ENCODE measurements at places on chromosomes 6 and 20.

- DNase-seq, result no peak
Measured at GRCh38 chr6:45301348-45302142, 26.6 kb upstream of the RUNX2 start.

DNA sequence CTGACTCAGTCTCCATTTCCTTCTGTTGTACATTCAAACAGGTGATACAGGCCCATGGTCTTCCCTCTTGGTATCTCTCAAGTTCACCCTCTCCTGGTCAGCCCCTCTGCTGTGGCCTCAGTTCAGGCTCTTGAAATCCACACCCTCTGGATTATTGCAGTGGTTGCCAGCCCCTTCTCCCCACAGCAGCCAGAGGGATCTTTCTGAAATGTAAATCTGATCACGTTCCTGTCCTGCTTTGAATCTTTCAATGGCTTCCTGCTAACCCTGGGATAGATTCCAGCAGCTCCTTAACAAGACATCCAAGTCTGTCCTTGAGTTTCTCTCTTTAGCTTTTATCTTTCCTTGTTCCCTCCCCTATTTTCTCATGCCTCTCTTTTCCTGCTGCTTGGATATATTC is 22.2 kb downstream of the CHMP4B start:
- no peak for DNase-seq

- DNase-seq, result peak; percentile 13
Measured at GRCh38 chr6:132817554-132818403, 3.4 kb downstream of the RPS12 start.

DNA sequence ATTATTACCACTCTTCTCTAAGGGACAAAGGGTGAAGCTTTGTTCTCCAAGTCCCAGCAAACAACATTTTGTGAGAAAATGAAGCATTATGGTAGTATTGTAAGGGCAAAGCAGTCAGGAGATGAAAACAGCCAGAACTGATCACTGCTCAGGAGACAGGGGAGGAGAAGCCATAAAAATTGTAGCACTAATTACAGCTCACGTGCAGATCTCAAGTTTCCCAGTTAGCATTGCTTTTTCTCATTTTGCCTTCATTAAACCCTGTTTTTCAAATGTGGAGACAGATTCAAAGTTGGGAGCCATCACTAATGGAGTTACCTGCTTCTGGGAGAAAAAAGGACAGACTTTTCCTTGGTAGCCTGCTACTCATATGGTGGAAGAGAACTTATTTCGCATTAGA is 210.9 kb upstream of the PDE10A start:
- DNase-seq, result no peak

- DNase-seq, result no peak
Measured at GRCh38 chr6:126174697-126175096, 165.2 kb upstream of the CENPW start.

- DNase-seq, result no peak
Measured at GRCh38 chr6:139080255-139080920, 51.8 kb downstream of the ABRACL start.

DNA sequence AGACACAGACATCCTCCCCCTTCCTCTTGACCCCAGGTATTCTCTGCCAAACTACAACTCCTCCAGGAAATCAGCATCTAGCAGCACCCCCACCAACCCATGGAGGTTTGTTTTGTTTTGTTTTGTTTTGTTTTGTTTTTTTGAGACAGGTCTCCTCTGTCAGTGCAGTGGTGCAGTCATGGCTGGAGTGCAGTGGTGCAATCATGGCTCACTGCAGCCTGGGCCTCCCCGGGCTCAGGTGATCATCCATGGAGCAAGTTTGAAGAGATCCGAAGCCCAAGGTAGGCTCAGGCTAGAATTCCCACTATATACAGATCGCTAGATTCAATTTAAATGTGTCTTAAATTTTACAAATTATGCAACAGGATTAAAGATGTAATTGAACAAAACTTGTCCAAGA is 518.2 kb upstream of the ARID1B start:
- no peak for DNase-seq

DNA sequence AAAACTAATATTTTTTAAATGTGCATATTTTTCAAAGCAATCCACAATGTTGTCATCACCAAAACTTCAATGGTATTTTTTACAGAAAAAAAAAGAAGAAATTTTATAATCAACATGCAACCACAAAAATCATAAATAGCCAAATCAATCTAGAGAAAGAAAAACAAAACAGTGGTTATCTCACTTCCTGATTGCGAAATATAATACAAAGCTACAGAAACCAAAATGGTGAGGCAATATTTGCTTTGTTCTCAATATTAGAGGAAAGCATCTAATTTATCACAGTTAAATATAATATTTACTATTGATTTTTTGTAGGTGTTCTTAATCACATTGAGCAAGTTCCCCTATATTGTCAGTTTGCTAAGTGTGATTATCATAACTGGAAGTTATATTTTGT is 720.7 kb upstream of the ADGRB3 start:
- no peak for DNase-seq

DNA sequence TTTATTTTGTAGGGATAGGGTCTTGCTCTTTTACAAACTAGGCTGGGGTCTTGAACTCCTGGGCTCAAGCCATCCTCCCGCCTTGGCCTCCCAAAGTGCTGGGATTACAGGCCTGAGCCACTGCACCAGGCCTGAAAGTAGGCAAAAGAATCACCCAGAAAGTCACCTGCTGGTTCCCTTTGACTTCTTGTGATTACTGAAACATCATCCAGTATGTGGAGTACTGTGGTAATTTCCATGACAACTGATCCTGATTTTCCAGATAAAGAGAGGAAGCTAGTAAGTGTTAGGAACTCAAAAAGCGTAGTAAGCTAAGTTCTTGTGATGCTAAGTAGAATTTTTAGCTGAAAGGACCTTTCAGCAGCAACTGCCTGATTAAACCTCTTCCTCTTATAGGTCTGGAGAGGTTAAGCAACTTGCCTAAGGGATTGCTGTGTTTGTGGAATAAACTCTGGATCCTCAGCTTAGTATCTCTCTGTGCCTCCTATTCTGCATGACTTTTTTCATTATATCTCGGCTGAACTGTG is 16.8 kb downstream of the RALY start:
- DNase-seq, result no peak

DNA sequence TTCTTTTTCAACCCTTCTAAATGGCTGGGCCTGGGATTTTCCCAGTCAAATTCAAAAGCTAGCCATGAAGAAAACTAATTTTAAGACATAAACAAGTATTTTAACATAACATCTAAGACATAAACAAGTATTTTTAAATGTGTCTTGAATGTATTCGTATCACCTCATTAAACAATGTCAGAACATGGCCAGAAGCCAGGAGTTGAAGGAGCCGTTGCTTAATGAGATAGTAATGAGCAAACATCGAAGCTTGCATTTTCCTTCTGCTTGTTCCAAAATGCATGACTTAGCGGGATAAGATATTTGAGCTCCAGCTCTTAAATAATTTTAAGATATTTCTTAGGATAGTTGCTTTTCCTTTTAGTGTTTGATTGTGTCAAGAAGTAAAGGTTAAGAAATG is 4.2 kb upstream of the RNF182 start:
- DNase-seq, result no peak

- no peak for DNase-seq
Measured at GRCh38 chr6:7135755-7136154, 28.0 kb downstream of the RREB1 start.

DNA sequence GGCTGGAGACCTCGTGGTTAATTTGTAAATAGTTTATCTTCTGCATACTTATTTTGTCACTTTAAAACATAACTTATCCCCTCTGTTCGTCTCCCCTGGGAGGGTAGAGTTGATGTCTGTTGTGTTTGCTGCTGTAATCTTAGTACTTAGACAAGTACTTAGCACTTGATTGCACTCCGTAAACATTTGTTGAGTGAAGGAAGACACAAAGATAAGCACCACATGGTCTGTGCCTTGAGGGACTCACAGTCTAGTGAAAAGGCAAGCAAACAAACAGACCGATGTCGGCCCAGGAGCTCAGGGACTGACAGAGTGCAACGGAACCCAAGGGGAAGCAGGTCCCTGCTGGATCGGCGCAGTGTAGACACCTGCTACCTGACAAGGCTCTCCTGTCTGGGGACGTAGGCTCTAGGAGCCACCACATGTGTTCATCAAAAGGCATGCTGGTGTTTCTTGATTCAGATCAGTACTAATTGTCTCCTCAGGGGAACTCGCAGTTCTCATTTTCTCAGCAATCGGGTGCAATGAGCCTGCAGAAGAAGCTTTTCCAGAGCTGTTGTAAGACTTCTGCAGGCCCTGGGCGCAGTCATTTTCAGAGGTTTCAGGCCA is 31.4 kb downstream of the EDN3 start:
- no peak for DNase-seq

DNA sequence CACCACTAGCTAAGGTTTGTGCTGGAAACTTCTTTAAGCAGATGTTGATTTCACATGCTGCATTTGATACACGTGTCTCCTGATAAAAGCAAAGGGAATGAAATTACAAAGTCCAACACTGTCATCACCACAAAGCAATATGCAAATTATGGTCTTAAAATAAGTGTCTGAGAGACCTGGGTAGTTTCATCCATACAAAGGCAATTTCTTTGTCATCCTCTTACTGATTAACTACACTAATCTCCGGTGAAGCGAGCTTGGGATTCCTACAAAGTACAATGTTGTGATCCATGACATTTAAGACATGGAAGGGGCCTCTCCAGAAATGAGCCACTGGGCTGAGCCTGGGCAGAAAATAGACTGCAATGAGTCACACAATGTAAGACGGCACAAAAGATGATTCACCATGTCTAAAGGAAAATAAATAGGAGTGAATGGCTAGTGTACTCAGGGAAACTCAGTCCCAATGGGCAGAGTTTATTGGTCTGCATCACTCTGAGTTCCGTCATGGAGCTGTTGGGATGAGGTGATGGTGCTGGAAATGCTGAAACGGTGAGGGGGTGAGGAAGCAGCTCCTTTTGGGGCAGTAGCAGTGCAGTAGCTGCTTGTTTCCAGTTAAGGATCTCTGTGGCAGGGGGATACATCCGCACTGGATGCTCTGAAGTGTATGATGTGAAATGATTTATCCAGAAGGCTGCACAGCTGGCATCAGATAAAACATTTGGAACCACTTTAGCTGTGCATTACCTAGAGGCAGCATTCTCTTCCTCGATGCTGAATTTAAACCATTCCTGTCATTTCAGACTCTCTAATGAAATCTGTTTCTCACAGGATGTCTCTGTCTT is 103.3 kb downstream of the IBTK start:
- no peak for DNase-seq

DNA sequence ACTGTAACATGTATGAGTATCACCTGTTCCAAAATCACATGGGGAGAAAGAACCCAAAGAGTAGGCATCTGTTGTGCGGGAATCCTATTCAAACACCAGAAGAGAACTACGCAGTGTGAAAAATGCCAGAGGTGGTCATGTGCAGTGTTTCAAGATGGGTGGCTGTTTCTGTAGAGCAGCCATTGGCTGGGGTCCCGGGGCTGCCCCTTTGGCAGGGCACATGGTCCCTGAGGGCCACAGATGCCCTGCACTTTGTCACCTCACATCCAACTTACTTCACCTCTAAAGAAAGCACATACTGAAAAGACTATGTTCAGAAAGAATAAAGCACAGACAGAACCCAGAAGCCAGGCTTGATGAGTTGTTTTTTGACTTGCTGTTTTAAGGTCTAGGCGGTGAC is 12.3 kb downstream of the MTCH1 start:
- no peak for DNase-seq

DNA sequence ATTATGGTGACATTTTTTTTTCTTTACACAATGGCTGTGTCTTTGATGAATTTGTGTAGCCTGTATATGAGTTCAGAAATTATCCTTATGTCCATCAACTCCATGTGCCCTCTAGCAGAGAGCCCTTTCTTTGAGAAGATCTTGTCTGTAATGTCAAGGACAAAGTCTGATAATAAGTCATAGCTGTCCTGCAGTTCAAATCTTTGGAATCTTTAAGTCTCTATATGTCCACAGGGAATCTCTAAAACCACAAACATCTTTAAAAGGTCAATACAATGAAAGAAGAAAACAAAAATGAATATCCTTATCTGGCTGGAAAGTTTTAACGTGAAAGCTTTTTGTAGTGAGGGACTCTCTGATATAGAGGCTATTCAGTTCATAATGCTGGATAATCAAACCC is 16.9 kb upstream of the TMEM14A start:
- no peak for DNase-seq

- no peak for DNase-seq
Measured at GRCh38 chr6:160192840-160193239, 65.8 kb downstream of the SLC22A2 start.

GRCh38 chr20:51190783-51191180 is 167.9 kb upstream of the KCNG1 start:
- no peak for DNase-seq

GRCh38 chr6:122472022-122472340 is 374 bp upstream of the SERINC1 start:
- no peak for DNase-seq

- no peak for DNase-seq
Measured at GRCh38 chr6:21273451-21273850, 320.1 kb upstream of the SOX4 start.

GRCh38 chr6:34986845-34987246 is 97.8 kb downstream of the ANKS1A start:
- peak; percentile 64 for DNase-seq

GRCh38 chr20:49698477-49698876 is 15.2 kb downstream of the B4GALT5 start:
- DNase-seq, result no peak
